IPS-NIHi11 (cell line): ENCODE measurements at places on chromosomes 3 and 15.

DNA sequence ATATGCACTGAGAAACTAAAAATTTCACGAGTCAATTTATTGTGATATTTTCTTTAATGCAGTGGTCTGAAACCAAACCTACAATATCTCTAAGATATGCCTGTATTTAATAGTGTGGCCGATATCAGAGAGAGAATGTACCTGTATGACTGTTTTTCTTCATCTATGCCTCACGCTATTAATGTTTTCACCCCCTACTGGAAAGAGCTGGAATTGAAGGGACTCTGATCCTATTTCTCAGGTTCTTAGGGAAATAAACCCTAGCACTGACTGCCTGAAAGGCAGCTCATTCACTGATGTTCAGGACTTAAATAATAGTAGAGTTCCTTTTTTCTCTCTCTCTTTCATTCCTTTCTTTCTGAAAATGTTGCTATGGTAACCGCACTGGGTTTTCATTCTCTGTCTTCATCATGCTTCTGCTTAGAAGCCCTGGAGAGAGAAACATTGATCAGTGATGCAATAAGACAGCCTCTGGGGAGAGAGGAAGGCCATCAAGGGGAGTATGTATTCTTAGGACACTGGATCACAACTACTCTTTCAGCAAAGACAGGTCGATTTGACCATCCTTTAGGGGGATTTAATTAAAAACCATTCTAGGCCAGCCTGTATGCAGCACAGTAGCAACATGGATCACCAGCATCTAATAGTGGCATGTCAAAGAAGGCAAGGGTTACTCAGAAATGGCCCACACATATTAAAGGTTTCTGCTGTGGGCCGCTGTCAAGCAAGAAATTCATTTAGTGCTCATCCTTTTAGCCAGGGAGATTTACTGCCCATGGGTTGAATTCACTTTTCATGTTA lies 1135.7 kb downstream of the IGSF11 start:
- DNase-seq = peak; percentile 34

- no peak for DNase-seq
Observed at GRCh38 chr3:111051354-111051753, 20.3 kb upstream of the NECTIN3 start.

GRCh38 chr3:33490641-33491241 lies 50.5 kb upstream of the UBP1 start:
- DNase-seq = no peak

DNA sequence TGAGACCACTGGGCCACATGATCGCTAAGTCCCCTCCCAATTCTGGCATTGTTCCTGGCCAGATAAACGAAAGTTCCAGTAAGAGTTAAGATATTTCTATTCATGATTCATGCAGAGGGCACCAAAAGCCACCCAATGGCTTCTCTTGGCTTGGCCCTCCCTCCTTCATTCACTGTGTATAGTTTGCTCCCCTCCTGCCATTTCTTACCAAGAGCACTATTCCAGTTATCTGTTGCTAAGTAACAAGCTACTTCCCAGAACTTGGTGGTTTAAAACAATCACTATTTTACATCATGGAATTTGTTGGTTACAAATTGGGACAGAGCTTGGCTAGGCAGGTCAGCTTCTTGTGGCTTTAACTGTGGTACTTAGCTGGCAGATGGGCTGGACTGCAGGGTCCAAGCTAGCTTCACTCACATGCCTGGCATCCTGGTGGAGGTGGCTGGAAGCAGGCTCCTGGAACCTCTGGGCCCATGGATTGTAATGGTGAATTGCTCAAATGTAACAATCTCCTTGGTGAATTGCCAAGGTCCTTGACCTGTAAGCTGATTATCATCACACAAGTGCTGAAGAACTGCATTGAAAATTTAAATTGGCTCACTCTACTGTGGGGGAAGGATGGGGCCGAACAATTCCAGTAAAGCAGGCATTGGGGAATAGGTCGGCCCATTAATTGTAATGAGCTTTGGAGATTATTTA lies 16.6 kb downstream of the EAF1 start:
- DNase-seq = no peak

DNA sequence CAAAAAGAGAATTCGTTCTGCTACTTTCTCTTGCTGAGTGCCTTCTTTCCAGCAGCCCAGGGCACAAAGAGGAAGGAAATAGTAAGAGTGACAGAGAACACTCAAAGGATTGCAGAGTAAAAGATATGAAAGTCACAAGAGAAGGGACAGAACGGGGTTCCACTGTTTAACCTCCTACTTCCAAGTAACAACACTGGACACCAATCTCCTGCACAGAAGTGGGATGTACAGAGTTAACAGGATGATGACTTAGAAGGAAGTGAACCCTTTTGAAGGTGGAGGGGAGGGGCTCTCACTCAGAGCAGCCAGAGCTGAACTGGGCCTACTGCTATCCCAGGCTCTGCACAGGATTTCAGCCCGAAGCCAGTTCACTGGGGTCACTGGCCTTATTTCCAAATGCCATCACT lies 130.1 kb upstream of the PRICKLE2 start:
- peak; percentile 35 for DNase-seq

- no peak for DNase-seq
Observed at GRCh38 chr3:66812136-66812535, 186.0 kb upstream of the KBTBD8 start.

DNA sequence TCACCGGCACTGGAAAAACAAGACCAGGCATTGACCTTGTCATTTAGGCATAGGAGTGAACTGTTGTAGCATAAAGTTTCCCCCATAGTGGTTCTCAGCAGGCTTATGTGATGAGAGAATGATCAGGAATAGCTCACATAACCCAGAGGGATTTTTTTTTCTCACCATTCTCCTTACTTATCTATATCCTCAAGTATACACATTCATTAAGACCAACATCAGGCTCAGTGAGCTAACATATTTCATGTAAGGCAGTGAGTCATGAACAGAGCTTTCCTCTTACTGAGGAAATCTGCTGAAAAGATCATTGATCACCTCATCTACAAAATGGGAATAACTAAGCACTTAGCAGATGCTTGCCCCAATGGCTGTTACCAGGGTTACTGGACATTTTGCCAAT lies 396.6 kb upstream of the TMCO5A start:
- DNase-seq = no peak

DNA sequence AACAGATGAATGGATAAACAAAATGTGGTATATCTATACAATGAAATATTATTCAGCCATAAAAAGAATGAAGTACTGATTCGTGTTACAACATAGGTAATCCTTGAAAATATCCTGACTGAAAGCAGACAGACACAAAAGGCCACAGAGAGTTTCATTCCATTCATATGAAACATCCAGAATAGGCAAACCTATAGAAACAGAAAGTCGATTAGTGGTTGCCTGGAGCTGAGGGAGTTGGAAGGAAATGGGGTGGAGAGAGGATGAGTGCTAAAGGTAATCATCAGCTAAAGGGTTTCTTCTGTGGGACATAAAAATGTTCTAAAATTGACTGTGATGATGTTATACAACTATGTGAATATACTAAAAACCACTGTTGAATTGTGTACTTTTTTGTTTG lies 22.9 kb downstream of the FOXP1 start:
- DNase-seq = no peak
